ENCODE measurements at places on chromosomes 3 and 15.

DNA sequence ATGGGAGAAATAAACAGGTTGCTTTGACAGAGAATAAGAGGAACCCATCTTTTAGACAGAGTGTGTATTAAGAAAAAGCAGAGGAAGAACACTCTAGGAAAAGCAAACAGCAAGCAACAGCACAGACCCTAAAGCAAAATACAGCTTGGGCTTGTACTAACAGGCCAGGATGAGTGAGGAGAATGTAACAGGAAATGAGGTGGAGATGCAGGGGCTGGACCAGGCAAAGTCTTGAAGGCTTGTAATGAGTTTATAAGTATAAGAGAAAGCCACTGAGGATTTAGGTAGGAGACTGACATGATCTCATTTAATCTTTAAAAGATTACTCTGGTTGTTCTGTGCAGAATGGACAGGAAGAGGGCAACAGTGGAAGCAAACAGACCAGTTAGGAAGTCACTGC, 4.9 kb downstream of the UBR1 start:
- DNase-seq: no peak

- DNase-seq: no peak
Measured at GRCh38 chr3:141236361-141236760, 4.7 kb downstream of the PXYLP1 start.

DNA sequence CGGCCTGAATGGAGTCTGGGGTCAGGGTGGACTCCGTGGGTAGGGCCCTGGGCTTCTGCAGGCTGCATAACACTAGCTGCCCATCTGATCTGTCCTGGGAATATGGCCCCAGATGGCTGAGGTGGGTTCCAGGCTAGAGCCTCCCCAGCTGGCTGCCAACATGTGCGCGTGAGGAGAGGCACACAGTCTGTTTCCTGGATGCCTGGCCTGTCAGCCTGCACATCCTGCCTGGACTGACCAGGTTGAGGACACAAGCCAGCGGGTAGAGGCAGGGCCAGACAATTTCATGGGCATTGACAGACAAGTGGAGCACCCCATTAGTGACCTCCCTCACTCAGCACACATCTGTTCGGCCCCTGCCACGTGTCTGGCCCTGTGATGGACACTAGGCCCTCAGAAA, 29.8 kb upstream of the RPL29 start:
- no peak for DNase-seq

DNA sequence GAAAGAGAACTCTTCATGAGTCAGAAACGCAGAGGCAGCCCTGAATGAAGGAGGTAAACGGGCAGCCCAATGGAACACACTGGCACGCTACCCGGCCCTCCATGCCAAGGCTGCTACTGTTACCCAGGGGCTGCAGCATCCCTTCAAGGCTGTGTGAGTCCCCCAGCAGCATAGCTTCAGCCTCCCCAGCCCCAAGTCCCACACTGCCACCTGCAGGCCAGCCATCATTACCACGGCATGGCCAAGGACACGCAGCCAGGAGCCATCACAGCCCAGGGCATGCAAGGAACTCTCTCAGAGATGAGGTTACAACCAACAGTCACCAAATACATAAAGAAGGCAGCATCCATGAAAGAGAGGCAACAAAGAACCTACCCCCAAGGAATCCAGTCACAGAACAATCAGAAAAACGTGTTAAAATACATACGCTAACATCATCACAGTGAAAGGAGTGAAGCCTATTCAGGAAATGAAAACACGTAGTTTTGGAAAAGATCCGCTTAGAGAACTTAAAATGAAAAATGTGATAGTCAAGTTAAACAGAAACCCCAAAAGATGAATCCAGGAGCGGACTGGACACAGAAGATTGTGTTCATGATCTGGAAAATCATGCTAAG, 22.4 kb downstream of the PLA2G4F start:
- no peak for DNase-seq

DNA sequence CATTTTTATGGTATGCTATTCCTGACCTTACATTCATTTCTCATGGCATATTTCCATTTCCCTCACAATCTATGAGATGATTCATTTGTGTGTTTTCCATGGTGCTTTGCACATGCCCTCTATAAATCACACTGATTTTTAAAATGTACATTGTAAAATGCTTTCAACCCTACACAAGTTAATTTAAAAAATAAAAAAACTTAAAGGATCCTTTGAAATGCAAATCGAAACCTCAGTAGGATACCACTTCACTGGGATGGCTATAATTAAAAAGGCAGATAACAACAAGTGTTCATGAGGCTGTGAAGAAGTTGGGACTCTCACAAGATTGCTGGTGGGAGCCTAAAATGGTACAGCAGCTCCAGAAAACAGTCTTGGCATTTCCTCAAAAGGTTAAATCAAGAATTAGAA, 83.5 kb downstream of the FMN1 start:
- no peak for DNase-seq

- no peak for DNase-seq
Measured at GRCh38 chr3:147387291-147387884, 19.0 kb downstream of the ZIC4 start.

DNA sequence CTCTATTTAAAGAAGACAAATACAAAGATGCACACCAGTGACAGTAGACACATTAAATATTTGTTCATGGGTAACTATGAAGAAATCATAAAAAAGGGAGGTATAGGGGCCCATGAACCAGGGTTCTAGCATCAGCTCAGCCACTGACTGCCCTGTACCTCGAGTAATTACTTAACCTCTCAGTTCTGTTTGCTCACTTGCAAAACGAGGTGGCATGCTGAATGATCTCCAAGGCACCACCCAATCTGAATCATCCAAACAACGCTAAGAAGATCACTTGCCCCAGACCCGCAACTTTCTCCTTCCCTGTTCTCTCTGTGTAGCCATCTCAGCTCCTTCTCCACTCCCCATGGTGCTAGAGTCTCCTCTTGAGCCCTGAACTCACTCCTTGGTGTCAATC, 374.7 kb downstream of the VPS13C start:
- no peak for DNase-seq

- DNase-seq: no peak
Measured at GRCh38 chr15:31239409-31239808, 87.2 kb upstream of the KLF13 start.

GRCh38 chr15:62598217-62598616, 433.1 kb upstream of the C2CD4B start:
- DNase-seq: no peak

DNA sequence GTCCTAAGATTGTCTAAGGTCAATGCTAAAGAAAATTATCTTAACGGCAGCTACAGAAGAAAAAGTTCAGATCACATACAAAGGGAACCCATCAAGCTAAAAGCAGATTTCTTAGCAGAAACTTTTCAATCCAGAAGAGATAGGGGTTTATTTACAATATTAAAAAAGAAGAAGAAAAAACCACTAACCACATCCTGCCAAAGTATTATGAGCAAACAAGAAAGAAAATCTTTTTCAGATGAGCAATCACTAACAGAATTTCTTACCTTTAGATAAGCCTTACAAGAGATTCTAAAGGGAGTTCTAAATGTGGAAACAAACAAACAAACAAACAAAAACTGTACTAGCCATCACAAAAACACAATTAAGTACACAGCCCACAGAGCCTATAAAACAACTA, 1015.8 kb upstream of the EPHA6 start:
- DNase-seq: no peak

GRCh38 chr3:171011109-171011872, 15.2 kb downstream of the SLC2A2 start:
- DNase-seq: no peak

DNA sequence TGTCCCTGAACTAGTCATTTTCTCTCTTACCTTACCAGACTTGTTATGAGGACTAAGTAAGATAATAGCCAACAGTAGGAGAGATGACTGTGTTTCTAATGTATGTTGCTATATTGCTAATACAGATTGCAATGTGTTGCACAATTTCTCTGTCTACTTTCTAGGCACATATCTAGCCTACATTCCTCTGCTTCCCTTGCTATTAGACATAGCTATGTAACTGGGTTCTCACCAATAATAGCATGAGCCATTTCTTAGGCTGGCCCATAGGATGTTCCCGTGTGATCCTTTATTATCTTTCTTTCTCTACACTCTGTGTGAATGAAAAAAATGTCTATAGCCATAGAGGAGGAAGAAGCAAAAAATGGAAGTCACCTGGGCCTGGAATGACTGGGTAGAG, 6.8 kb upstream of the LRRN1 start:
- DNase-seq: no peak

DNA sequence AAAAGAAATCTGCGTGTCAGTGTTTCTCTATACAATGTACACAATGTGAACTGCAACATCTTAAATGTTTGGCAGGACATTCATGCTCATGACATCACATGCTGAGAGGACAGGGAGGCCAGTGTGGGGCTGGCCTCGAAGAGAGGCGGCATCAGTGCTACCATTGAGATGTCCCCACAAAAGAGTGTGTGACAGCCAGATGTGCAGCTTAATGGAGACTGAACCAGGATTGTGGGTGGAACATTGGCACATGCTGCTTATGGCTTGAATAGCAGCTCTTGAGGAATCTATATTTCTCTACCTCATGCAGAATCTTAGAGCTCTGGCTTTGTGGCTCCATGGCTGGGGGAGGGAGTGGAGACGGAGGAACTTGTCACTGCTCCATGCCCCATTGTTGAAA, 18.5 kb downstream of the CLDN11 start:
- no peak for DNase-seq

GRCh38 chr3:69542089-69542804, 156.4 kb upstream of the FRMD4B start:
- DNase-seq: no peak

DNA sequence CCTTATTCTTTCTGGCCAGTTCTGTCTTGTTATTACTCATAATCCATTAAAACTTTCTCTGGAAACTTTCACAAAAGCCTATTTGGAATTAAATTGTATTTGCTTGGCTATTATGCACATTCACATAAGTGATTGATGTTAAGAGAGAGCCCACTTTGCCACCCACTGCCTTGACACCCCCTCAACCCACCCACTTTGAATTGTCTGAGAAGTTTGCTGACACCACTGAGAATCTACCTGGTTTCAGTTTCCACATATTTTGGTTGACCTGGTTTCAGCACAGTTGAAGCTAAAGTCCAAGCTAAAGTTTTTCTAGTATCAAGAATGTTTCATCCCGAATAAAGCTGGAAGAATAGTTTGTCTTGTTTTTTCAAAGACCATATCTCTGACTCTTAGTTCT, 70.9 kb downstream of the ARMC8 start:
- no peak for DNase-seq

DNA sequence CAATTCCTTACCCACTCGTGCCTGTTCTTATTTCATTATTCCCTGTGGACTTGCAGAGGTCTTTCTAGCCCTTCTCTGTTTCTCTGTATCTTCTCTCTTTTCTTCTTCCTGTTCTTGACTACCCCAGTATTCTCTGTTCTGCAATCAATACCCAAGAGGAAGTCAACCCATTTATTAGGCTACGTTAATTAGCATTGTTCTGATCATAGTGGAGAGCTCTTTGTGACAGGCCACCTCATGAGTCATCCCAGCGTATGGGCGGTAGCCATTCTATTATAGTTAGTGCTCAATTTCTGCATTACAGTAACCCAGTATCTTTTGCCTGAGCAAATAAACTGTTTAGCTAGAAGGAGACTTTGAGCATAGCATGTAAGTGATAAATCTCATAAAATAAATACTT, 259.5 kb upstream of the GRM7 start:
- DNase-seq: no peak
